ENCODE measurements at places on chromosomes 7 and 10.

GRCh38 chr7:102079140-102080018 lies 207.3 kb upstream of the SH2B2 start:
- DNase-seq: no peak

DNA sequence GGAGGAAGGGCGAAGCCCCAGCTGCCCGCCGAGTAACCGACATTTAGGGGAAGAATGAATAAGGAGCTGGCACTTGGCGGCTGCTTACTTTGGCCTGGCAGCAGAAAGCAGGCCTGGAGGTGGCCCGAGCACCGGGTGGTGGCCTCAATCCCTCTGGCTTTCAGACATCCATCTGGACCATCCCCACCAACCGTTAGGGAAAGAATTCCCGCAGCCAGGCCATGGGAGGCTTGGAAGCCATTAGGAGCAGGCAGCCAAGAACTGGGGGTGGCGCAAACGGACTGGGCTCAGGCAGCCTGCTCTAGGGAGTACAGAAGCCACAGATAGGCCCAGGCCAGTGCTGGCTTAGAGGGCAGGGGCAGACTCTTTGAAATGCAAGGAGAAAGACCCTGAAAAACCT lies 132.7 kb downstream of the NEURL1 start:
- no peak for DNase-seq

GRCh38 chr7:150927157-150927955 lies 50.8 kb downstream of the KCNH2 start:
- DNase-seq: no peak

GRCh38 chr7:84829719-84830118 lies 357.1 kb downstream of the SEMA3D start:
- DNase-seq: no peak

- DNase-seq: no peak
Measured at GRCh38 chr7:27173956-27174873, at the start of gene HOXA10. Gene HOXA10, minus strand, starts transcription at chr7:27174320. Its CDS starts 14 bp downstream, at chr7:27174306.

DNA sequence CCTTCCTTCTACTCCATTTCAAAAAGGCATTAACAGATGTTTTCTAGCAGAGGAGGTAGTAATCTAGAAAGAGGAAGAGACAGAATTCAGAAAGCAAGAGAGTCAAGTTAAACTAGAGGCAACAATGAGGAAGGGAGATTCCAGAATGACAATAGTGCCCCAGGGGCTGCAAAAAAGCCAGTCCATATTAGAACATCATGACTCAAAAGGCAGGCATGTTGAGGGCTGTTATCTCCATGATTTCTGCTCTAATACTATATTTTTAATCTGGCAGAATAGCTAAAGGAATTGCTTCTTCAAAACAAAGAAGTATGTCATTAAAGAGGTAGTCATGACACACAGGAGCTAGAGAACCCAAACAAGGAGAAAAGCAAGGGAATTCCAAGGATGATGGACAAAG lies 599.6 kb downstream of the INHBA start:
- no peak for DNase-seq

All from Karpas-422 (cell line).